CD14-positive monocyte (primary cell): ENCODE measurements at places on chromosomes 11 and 22.

DNA sequence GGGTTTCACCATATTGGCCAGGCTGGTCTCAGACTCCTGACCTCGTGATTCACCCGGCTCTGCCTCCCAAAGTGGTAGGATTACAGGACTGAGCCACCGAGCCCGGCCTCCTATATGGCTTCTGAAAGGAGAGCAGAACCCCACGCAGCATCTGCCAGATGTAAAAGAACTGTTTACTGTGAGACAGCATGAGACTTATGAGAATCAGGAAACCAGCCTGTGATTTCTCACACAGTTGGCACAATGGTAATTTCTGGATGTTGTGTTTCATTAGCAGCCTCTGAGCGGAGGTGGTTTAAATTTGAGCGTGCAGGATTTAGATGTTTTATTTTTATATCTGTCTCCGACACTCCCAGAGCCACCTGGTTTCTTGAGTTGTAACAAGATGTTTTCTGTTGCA, 33.8 kb downstream of the CEP164 start:
- no peak for DNase-seq

- peak; percentile 55 for DNase-seq
Measured at GRCh38 chr11:95764267-95764898, 25.2 kb downstream of the FAM76B start.

DNA sequence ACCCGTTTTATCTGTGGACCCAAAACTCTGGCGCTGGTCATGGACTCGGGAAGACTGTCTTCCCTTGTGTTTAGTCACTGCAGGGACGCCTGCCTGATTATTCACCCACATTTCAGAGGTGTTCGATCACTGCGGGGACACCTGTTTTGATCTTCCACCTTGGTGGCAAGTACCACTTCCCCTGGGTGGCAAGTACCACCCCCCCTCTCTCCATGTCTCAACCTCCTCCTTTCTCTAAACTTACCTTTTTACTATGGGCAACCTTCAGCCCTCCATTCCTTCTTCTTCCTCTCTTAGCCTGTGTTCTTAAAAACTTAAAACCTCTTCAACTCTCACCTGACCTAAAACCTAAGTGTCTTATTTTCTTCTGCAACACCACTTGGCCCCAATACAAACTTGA, 1.9 kb upstream of the NDUFC2 start:
- no peak for DNase-seq

GRCh38 chr11:13318498-13319295, 41.1 kb downstream of the BMAL1 start:
- no peak for DNase-seq

- no peak for DNase-seq
Measured at GRCh38 chr11:122304306-122304705, 188.3 kb upstream of the BLID start.
